ENCODE measurements at places on chromosomes 4 and X.

GRCh38 chr4:24988776-24989175 lies 42.0 kb downstream of the LGI2 start:
- peak; percentile 93 for DNase-seq

DNA sequence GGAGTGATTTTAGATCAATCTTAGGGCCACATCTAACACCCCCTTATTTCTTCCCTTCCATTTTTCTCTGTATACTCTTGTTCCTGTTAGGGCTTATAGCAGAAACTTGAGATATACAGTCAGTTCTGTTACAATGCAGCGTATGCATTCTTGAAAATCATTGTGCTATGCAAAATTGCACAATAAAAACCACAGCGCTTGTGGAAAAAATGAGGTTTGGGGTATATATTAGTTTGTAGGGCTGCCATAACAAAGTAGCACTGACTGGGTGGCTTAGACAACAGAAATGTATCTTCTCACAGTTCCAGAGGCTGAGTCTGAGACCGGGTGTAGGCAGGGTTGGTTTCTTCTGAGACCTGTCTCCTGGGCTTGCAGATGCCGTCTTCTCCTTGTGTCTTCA lies 59.0 kb downstream of the WWC2 start:
- DNase-seq, result no peak

GRCh38 chrX:9430346-9430921 lies 34.4 kb upstream of the TBL1X start:
- no peak for DNase-seq

DNA sequence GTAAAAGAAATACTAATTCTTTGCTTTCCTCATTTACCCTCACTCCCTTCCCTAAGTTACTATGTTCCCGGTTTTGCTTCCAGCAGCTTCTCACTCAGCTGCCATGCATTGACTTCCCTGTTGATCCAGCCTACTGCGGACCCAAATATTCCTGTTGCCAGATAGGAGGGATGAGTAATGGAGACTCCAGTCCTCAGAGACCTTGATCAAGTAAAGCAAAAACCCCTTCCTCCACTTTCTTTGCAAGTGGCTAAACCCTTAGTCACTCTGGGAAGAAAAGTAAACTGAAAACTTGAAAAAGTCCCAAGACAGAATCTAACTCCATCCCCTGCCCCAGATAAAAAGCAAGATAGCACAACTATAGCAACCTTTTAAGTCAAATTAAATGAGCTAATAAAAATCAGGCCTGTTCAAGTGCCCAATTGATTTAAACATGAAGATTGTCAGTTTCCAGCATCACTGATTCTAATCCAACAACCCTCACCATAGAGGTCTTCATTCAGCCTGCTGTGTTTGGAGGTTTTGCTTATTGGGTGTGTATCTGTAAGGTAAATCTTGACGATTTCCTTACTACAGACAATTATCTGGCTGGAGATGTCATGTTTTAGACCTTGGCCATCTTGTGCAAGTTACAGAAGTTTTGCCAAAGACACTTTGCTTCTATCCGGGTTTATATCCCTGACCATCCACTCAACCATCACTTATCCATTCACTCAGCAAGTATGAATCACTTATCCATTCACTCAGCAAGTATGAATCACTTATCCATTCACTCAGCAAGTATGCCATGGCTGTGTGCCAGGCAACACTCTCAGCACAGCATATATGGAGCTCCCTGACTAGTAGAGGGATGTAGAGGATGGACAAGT lies 17.6 kb downstream of the FGFBP1 start:
- no peak for DNase-seq

DNA sequence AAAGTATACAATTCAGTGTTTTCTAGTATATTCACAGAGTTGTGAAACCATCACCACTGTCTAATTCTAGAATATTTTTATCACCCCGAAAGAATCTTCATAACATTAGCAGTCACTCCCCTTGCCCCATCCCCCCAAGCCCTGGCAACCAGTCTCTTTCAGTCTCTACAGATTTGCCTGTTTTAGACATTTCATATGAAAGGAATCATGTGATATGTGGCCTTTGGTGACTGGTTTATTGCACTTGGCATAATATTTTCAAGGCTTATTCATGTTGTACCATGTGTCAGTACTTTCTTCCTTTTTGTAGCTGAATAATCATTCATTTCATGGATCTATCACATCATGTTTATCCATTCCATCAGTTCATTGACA lies 371.7 kb downstream of the AFF2 start:
- no peak for DNase-seq

- DNase-seq, result no peak
Observed at GRCh38 chr4:108060686-108061321, 71.1 kb downstream of the HADH start.

- no peak for DNase-seq
Observed at GRCh38 chrX:39513836-39514235, 583.9 kb downstream of the BCOR start.

DNA sequence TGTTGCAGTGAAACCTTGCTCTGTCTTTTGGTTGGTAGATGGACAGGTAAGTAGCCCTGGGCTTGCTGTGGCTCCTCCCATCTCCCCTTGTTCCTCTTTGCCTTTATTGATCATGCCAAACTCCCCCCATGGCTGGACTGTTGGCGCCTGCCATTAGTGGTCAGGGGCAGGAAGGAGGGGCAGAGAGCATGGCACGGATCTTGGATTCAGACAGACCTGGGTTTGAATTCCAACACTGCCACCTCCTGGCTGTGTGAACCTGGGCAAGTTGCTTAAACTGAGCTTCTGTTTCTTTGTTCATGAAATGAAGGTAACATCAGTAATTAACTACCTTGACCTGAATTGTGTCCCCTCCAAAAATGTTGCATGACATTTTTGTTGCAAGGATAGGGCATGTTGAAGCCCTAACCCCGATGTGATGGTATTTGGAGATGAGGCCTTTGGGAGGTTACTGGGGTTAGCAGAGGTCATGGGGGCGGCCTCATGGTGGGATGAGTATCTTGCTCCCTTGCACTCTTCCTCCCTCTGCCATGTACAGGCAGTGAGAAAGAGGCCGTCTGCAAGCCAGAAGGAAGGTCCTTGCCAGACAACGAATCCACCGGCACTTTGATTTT lies 6.0 kb downstream of the SLC2A9 start:
- peak; percentile 59 for DNase-seq

GRCh38 chr4:180341926-180342325 lies 1901.3 kb upstream of the TENM3 start:
- no peak for DNase-seq

DNA sequence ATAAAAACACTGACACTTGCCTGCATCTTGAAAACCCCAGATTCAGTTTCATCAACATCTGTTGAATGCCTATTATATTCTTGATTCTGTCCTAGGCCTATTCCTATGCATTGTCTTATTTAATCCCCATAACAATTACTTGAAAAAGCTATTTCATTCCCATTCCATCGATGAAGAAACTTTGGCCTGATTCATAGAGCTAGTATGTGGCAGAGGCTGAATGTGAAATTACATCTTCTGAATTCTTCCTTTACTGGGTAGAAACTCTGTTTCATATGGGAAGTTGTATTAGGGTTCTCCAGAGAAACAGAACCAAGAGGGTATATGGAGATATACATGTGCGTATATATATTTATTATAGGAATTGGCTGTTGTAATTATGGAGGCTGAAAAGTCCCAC lies 35.0 kb upstream of the SLC4A4 start:
- DNase-seq, result no peak
